ENCODE measurements at places on chromosomes 7 and 10.

- DNase-seq: no peak
Observed at GRCh38 chr10:58400609-58401008, 15.4 kb downstream of the TFAM start.

DNA sequence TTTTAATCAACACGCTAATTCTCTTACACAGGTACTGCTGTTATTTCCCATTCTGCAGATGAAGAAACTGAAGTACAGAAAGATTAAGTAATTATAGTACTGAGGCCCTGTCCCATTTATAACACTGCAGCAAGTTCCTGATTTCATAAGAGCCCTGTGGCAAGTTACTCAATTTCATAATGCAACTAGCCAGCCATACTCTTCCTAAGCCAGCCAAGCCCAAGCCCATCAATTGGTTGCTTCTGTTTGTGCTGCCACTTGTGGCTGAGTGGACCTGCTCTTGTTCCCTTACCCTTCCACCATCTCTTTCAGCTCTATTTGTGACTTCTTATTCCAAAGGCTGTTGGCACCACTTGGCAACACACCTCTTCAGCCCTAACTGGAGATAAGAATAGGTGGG lies 19.7 kb upstream of the PRPF18 start:
- DNase-seq: no peak

GRCh38 chr7:55770778-55771177 lies 91.8 kb downstream of the SEPTIN14 start:
- no peak for DNase-seq

GRCh38 chr10:42952349-42952748 lies 124.5 kb upstream of the RET start:
- no peak for DNase-seq

DNA sequence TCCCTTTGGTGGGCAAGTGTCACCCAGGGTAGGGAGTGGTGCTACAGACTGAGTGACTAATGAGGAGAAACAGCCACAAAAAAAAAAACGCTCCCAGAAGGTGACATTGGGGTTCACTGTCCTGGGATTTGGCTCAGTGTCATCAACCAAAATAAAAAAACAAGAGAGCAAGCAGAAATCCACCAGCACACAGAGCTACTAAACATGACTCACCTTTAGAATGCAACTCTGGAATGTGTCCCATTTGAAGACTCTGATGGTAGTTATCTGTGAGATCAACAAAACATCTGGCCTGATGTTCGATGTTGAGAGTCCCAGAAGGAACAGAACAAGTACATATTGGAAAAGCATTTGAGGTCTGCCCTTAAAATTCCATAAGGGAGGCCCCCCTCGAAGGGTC lies 200.3 kb upstream of the LYZL2 start:
- no peak for DNase-seq

DNA sequence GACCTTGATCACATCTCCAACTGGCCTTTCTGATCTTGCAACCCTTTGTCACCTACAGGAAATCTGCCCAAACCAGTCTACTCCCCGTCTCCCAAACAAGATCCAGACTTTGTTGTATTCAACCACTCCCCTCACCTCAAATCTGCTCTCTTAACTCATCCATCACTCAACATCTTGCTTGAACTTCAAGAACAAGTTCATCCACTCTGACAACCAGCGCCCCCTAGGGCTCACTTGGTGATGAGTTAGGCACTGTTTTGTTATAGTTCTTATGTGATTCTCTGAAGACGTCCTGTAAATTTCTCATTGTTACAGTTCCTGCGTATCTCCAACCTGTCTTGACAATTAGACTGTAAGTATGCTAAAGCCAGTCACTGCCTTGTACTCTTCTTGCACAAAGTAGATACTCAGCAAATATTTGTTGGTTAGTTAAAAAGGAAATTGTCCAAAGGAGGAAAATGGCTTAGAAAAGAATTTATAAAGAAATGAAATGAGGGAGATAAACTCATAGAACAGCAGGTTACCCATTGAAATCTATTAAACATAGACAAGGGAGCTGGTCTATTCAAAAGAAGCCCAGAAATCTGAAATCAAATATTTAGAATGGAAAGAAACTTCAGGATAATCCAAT lies 5.3 kb downstream of the FRMD4A start:
- DNase-seq: no peak

- no peak for DNase-seq
Observed at GRCh38 chr7:116824449-116824848, 37.9 kb upstream of the CAPZA2 start.

- DNase-seq: no peak
Observed at GRCh38 chr10:33623669-33624068, 289.2 kb upstream of the NRP1 start.

DNA sequence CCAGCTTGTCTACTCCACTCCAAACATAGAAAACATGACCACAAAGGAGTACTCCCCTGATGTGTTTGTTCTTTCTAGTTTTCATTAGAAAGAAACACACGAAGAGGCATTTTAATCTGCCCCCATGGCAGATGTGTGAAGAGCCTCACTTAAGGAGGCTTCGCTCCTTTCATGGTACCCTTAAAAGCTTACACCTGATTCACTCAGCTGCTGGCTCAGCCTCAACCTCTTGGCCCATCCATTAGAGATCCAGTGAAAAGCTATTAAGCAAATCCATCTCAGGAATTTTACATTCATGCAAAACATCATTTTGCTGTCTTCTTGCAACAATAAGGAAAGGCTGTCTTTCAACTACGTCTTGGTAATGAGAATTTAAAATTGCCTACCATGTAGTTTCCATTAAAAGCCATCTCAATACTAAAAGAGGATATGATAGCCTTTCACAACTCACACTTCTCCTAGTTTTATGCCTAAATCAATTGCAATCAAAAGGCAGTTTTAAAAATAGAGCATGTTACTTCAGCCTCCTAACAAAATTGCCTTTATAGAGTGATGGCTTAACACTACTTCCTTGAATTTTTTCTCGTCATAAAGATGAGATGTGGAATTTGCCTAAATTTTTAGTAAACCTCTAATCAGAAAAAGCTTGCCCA lies 22.7 kb downstream of the MACC1 start:
- DNase-seq: no peak

GRCh38 chr10:119469846-119470245 lies 72.7 kb downstream of the RGS10 start:
- no peak for DNase-seq

DNA sequence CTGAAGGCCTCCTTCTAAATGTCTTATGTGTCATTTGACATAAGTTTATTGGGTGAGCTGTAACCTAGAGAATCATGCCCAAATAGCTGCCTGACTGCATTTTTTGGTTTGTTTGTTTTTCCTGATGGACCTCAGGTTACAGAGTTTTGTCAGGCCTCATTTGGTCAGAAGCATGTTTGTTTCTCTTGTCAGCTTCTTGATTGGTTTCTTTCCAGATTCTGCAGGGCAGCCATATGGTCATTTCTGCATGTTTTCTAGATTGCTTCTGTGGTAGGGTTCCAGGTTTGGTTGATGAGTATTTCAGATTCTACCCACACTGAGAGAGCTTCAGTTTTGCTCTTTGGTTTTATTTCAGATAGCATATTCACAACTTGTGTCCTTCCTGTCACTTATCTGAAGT lies 28.0 kb downstream of the GLCCI1 start:
- DNase-seq: no peak

- no peak for DNase-seq
Observed at GRCh38 chr10:5206799-5207198, 10.2 kb downstream of the AKR1C4 start.

DNA sequence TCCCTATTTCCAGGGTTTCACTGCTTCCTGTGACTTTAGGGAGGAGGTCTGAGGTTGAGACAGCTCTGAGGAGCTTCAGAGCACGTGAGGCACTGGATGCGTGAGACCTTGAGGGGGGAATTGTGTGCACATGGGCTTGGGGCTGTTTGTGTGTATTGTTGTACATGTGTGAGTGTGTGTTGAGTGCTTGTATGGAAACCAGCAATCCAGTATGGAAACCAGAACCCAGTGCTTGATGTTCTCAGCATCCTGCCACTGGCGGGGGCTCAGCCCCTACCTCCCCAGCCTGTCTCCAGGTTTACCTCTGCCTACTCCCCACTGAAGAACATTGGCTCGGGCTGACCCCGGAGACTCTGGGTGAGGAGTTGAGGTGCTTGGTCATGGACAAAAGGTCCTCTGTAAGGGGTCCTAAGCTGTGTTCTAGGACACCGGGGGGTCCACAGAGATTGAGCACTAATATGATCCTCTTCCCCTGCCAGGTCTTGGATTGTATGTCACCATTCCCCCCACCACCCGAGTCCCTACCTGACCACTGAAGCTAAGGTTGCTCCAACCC lies 20.8 kb downstream of the SFTPD start:
- no peak for DNase-seq

DNA sequence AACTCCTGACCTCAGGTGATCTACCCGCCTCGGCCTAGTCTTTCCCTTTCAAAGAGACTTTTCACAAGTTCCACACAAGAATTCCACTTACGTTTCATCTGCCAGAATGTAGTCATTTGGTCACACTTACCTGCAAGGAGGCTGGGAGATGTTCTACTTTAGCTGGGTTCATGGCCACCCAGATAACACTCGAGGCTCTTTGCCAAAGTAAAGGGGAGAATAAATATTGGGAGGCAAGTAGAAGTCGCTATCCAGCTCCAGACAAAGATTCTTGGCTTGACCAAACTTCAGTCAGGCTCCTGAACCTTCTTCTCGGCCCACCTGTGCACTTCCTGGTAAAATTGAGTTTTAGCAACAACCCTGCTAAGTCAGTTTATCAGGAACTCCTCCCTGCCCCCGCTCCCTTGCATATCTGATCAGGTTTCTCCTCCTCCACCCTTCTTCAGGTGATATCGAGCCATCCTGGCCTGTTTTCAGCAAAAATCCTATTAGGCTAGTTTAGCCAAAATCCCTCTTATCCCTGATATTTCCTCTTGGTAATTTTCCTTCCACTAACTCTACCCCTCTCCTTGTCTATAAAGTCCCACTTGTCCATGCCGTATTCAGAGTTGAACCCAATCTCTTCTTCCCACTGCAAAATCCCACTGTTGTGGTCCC lies 25.1 kb upstream of the SAMD8 start:
- no peak for DNase-seq

DNA sequence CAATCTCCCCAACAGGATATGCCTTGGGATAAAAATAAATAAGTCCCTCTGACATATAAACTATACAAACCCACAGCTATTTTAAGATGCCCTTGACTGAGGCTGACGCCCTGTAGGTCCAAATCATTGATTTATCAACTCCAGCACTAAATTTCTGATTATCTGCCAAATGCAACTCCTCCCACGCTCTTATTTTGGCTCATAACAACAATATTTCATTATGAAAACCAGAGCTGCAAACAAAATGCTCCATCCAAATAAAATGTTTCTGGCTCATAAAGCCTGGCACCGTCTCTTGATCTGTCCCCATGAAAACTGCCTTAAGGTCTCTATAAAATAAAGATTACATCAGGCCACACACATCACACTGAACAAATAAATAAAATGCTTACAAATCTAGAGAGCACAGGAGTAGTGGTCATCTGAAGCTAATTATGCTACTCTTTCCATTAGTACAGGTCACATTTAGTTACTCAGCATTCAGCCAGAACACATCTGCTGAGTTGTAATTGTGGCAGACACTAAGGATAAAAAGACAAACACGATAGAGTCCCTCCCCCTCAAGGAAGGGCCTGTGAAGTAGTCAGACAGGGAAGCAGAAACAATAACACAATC lies 28.8 kb downstream of the CACUL1 start:
- no peak for DNase-seq

DNA sequence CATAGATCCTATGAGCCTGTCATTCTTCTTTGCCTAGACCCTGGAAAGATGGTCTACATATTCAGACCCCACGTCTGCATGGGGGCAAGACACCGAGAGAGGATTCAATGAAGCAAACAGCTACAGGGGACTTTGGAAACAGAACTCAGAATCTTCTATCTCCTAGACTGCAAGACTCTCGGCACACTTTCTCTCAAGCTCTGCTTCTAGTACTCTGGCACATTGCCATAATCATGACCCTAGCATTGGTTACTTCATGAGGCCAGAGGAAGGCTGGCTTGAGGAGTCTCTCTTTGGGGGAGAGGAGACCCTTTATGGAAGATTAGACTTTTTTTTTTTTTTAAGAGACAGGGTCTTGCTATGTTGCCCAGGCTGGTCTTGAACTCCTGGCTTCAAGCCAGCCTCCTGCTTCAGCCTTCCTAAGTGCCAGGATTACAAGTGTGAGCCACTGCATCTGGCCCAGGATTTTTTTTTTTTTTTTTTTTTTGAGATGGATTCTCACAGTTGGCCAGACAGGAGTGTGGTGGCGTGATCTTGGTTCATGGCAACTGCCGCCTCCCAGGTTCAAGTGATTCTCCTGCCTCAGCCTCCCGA lies 20.7 kb downstream of the CCDC3 start:
- DNase-seq: no peak

- no peak for DNase-seq
Observed at GRCh38 chr10:133062085-133062484, 25.6 kb upstream of the ADGRA1 start.

DNA sequence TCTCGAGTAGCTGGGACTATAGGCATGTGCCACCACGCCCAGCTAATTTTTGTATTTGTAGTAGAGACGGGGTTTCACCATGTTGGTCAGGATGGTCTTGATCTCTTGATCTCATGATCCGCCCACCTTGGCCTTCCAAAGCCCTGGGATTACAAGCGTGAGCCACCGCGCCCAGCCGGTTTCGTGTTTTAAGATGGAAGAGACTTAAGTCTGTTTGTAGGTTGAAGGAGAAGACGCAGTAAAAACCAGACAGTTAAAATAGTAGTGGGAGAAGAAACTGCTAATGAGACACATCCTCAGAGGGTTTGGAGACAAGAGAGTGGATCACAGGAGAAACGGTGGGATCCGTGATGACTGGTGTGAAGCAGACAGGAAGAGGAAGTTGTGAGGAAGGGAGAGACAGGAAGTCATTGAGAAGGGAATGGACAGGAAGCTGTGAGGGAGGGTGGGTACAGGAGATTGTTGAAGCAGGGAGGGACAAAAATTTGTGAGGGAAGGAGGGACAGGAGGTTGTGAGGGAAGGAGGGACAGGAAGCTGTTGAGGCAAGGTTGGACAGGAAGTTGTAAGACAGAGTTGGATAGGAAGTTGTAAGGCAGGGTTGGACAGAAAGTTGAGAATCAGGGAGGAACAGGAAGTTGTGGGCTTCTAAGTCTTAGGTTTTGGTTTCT lies 115.5 kb downstream of the WDFY4 start:
- DNase-seq: no peak

- DNase-seq: no peak
Observed at GRCh38 chr7:94813917-94814316, 93.5 kb upstream of the PPP1R9A start.

- DNase-seq: no peak
Observed at GRCh38 chr10:112834751-112835181, 115.3 kb upstream of the TCF7L2 start.

GRCh38 chr10:13001041-13001886 lies at the start of gene CCDC3:
Gene CCDC3, minus strand, starts transcription at chr10:13001713. Its CDS starts 143 bp downstream, at chr10:13001570.
- no peak for DNase-seq

DNA sequence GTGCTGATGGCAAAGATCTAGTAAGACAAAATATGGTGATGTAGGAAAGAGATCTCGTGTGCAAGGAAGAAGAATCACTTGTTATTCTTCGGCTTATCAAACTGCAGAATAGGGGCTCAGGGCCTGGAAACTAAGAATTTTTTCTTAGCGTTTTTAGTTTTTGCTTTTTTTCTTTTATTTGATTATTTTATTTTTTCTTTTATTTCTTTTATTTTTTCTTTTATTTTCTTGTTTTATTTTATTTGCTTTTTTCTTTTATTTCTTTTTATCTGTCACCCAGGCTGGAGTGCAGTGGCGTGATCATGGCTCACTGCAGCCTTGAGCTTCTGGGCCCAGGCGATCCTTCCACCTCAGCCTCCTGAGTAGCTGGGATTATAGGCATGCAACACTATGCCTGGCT lies 70.0 kb downstream of the ATRNL1 start:
- no peak for DNase-seq

All from HS-5 (cell line).